Activated T-cell treated with anti-CD3 and anti-CD28 coated beads, Interleukin-2, amount 50 U/mL, for 24 hours (primary cell): ENCODE measurements at places on chromosomes 2 and 18.

DNA sequence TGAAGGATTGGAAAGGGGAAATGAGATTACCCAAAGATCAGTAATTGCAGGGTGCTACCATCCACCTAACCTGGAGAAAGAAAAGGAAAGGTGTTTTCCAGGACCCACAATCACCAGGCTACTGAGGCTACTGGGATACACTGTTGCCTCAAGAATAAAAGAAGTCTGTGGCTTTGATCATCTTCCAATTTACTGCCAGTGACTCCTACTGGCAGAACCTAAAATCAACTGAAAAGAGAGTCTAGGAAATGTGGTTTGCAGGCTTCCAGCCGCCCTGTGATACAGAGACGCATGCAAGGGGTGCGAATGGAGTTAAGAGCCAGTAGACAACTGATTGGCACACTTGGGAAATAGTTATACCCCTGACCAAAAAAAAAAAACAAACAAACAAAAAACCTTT, 16.6 kb upstream of the TTL start:
- no peak for DNase-seq

- no peak for DNase-seq
Observed at GRCh38 chr2:140442319-140442718, 1662.1 kb upstream of the NXPH2 start.

DNA sequence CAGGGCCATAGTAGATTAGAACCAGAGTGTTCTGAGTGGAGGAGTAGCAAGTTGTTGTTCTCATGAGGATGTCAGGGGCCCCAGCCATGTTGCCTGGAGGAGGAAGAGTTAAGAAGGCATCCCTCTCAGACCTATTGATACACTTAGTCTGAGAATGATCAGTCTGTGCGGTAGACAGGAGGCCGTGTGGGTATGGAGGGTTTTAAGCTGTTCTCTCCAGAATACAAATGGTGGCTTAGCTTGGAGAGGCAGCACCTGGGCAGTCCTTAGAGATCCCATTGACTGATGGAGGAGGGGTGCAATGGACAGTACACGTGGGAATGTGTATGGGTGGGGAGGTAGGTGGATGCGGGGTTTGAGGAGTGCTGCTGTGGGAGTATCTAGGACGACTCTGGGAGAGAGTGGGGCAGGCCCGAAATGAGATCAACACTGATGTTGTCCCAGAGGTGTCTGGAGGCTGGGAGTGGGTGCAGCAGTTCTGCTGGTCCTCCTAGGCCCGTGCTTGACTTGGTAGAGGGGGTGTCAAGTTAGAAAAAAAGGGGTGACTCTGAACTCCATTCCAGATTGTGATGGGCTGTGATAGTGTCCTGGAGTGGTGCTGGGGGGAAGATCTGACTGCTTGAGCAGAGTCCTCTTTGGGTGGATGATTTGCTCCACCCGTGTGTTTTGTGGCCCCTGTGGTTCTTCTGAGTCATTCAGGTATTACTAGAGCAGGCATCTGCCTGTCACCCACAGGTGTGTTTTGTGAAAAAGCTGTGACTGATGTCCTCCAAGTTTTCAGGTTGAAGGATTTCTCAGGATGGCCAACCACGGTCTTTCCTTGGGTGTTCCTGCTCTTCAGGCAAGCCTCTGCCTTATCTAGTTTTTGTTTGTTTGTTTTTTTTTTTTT, 44.7 kb downstream of the C2orf42 start:
- DNase-seq, result no peak

GRCh38 chr18:75226956-75227316, 16.3 kb downstream of the TSHZ1 start:
- DNase-seq, result no peak

DNA sequence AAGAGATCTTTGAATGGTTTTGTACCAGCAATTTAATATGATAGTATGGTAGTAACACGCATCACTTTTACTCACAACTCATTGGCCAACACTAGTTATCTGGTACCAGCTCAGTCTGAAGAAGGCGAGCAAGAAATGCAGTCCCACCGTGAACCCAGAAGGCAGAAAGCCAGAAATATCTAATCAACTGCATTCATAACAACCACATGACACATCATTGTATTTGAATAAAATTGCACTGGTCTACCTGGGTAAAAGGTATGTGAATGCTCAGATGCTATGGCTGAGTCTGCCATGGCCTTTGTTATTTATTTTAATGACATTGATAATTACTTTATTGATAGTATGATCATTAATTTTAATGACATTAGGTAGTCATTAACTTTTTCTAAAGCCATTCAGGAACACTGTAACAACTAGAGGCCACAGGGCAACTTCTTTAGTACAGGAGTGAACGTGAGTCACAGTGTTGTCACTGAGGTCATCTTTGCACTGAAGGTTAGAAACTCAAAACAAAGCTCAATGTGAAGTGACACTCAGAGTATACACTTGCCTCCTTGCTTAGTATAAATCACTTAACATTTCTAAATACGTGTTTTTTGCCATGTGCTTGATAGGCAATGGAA, 475.6 kb upstream of the TNP1 start:
- DNase-seq, result no peak

DNA sequence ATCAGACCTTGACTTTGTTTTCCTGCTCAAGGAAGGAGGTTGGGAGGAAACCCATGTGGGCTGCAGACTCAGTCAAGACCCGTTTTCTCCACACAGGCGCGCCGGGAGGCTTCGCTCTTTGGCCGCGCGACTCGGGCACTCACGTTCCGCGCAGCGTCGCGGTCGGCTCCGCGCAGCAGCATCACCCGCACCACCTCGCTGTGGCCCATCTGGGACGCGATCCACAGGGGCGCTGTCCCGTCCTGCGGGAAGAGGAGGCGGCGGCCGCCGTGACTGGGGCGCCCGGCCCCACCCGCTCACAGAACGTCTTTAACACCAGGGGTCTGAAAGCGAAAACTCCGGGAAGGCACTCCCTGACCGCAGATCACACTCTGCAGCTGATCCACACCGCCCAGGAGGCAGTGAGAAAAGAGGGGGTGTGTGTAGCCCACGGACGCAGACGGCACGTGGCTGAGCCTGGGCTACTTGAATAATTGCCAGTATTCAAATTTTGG, 33.1 kb upstream of the NPC1 start:
- peak; percentile 38 for DNase-seq

DNA sequence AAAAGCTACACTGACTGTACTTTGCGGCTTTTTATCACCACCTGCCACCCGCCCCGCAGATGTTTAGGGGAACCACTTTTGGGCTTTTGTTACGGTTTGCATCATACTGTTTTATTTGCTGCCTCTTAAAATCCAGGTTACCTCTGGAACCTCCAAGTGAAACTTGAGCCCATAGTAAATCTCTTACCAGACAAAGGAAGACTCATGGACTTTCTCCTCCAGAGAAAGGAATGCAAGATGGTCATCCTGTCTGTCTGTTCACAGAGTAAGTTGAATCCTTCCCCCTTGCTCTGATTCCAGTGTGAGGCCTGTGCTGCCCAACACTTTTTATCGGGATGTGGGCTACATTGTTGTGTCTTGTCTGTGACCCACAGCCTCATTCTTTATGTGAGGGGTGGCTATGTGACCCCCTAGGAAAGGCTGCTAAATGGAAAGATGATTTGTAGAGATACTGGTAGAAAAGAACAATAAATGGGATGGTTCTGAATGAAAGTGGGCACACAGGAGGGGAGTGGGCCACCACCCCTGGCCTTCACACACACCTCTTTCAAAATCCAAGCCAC, 23.3 kb downstream of the RMC1 start:
- DNase-seq, result no peak

DNA sequence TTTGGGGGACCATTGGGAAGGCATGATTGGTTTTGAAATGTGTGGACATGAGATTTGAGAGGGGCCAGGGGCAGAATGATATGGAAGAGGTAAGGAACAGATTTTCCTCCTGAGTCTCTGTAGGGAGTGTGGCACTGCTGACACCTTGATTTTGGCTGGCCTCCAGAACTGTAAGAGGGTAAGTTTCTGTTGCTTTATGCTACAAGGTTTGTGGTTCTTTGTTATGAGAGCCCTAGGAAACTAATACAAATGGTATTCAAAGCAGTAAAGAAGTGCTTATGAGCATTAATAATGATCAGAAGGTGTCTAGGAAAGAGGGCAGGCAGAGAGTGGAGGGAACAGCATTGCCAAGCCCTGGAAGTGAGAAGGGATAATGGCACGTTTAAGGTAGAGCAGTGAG, 574.3 kb upstream of the NXPH2 start:
- no peak for DNase-seq

- DNase-seq, result peak; percentile 71
Observed at GRCh38 chr2:110748489-110748867, 16.1 kb downstream of the ACOXL start.

GRCh38 chr18:12091538-12092141, 2.0 kb upstream of the ANKRD62 start:
- DNase-seq, result no peak

- no peak for DNase-seq
Observed at GRCh38 chr2:213086571-213086970, 64.8 kb downstream of the IKZF2 start.

GRCh38 chr18:25109484-25109883, 242.5 kb downstream of the ZNF521 start:
- DNase-seq, result no peak
